SK-MEL-5 (cell line): ENCODE measurements at places on chromosomes 11 and 22. TPM values are rescaled to one million over a fixed set of nuclear protein-coding genes. Genes with fewer than 3 reads are reported as not detected.

- no peak for DNase-seq
Observed at GRCh38 chr22:32341122-32341740, 16.4 kb upstream of the RFPL3 start.

YPEL4 gene
- 4.5 and 5.3 TPM in 2 replicates for total RNA-seq

DNA sequence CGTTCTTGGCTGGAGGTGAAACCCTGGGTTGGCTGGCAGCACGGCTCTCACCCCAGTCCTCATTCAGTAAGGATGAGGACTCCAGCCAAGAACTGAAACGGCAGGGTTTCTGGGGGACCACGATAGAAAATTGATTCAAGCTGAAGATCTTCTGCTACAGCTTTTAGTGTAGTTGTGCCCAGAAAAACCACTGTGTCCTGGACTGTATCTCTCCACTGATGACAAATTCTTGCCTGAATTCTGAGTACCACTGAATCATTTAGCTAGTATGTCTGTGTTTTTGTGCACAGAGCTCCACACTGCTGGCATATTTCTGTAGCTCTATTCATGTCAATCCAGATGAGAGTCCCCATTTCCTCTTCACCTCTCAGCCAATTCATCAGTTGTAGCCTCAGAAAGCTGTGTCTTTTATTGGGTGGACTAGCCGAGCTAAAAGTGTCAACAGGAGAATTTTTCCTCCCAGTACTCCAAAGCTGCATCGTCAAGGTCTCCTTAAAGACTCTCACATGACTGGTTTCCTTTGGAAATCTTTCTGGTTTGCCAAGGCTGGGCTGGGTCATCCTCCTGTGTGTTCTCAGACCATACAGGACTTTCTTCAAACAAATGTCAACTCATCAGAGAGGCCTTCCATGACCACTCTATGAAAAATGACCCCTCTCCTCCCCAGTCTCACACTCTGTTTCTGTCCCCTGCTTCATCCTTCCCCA lies 144.6 kb downstream of the LDLRAD3 start:
- no peak for DNase-seq

- DNase-seq, result no peak
Observed at GRCh38 chr11:57207168-57207567, 25.4 kb downstream of the LRRC55 start.

GRCh38 chr22:23279781-23280180 lies 99.5 kb downstream of the BCR start:
- DNase-seq, result no peak

PHF21A gene
- 15.2 and 15.3 TPM in 2 replicates for total RNA-seq

CBX7 gene
- total RNA-seq, result 2.7 and 4.7 TPM in 2 replicates

NFAM1 gene
- not detected in 2 replicates for total RNA-seq

- no peak for DNase-seq
Observed at GRCh38 chr22:29855611-29856181, 17.6 kb upstream of the ASCC2 start.

VEGFB gene
- total RNA-seq, result 37.3 and 40.1 TPM in 2 replicates

DNA sequence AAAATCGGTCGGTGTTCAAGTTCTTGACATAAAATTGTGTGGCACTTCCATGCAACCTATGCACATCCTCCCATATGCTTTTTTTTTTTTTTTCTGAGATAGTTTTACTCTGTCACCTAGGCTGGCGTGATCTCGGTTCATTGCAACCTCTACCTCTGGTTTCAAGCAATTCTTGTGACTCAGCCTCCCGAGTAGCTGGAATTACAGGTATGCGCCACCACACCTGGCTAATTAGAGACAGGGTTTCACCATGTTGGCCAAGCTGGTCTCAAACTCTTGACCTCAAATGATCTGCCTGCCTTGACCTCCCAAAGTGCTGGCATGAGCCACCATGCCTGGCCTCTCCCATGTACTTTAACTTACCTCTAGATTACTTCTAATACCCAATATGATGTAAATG lies 15.0 kb downstream of the GLB1L3 start:
- no peak for DNase-seq

OR51G2 gene
- not detected in 2 replicates for total RNA-seq

FAM83F gene
- not detected in 2 replicates for total RNA-seq
